ENCODE measurements at places on chromosomes 13 and 19.

GRCh38 chr13:41608111-41608838 lies 150.9 kb downstream of the RGCC start:
- H3K27me3 ChIP-seq, result no peaks in the 10 kb centered on the region
- peaks cover 9% of the 10 kb centered on the region for H3K36me3 ChIP-seq
- peaks cover 3% of the 10 kb centered on the region for H3K4me1 ChIP-seq
- H3K4me3 ChIP-seq, result no peak overlapping the region

GRCh38 chr13:111880185-111880584 lies 186.8 kb upstream of the SOX1 start:
- H3K27ac ChIP-seq, result no peak overlapping the region
- no peak for DNase-seq
- no peaks in the 10 kb centered on the region for H3K4me1 ChIP-seq
- H3K4me3 ChIP-seq, result no peak overlapping the region
- H3K27me3 ChIP-seq, result no peaks in the 10 kb centered on the region

GRCh38 chr13:38943231-38943630 lies 47.4 kb downstream of the STOML3 start:
- no peak for DNase-seq
- no peak overlapping the region for H3K4me3 ChIP-seq
- no peaks in the 10 kb centered on the region for H3K36me3 ChIP-seq
- no peaks in the 10 kb centered on the region for H3K4me1 ChIP-seq
- H3K27me3 ChIP-seq, result no peaks in the 10 kb centered on the region

DNA sequence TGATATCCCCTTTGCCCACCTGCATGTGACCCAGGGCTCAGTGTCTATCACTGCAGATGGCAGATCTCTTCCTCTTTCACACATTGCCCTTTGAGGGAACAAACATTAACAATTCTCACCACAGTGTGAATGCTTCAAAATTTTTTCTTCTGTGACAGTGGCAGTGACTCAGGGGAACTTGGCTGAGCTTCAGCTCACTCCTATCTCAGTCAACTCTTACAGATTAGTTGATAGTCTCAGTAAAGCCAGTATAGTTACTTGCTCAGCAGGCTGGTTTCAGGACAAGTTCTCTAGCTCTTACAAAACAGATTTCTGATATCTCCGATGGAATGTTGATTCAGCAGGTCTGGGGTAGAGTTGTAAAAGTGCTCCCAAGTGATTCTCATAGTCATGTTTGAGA lies 166.9 kb downstream of the DLEU7 start:
- H3K36me3 ChIP-seq, result no peaks in the 10 kb centered on the region
- no peak overlapping the region for H3K4me3 ChIP-seq
- H3K4me1 ChIP-seq, result no peaks in the 10 kb centered on the region
- DNase-seq, result no peak

DNA sequence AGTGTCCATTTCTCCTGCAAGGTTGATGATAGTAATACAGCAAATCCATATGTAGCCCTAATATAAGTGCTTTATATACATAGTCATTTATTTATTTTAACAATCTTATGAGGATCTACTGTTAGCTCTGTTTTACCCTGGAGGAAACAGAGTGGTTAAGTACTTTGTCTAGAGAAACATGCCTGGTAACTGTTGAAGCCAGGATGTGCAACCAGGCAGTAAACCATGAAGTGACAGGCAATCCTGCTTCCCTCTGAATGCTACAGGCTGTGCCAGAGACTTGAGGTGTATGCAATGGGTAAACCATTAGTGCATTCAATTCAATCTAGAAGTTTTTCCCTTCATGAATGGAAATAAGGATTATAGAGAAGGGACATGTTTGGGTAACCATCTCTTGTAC lies 911.0 kb downstream of the PCDH17 start:
- H3K4me1 ChIP-seq, result no peaks in the 10 kb centered on the region
- H3K27me3 ChIP-seq, result no peaks in the 10 kb centered on the region
- no peaks in the 10 kb centered on the region for H3K36me3 ChIP-seq
- no peak for DNase-seq

- H3K36me3 ChIP-seq, result peaks cover 89% of the 10 kb centered on the region
- H3K4me3 ChIP-seq, result no peak overlapping the region
- no peak for DNase-seq
- H3K4me1 ChIP-seq, result peaks cover 3% of the 10 kb centered on the region
- no peak overlapping the region for H3K27ac ChIP-seq
These were observed 15.2 kb upstream of the F2RL3 start for GRCh38 chr19:16873594-16873993.

DNA sequence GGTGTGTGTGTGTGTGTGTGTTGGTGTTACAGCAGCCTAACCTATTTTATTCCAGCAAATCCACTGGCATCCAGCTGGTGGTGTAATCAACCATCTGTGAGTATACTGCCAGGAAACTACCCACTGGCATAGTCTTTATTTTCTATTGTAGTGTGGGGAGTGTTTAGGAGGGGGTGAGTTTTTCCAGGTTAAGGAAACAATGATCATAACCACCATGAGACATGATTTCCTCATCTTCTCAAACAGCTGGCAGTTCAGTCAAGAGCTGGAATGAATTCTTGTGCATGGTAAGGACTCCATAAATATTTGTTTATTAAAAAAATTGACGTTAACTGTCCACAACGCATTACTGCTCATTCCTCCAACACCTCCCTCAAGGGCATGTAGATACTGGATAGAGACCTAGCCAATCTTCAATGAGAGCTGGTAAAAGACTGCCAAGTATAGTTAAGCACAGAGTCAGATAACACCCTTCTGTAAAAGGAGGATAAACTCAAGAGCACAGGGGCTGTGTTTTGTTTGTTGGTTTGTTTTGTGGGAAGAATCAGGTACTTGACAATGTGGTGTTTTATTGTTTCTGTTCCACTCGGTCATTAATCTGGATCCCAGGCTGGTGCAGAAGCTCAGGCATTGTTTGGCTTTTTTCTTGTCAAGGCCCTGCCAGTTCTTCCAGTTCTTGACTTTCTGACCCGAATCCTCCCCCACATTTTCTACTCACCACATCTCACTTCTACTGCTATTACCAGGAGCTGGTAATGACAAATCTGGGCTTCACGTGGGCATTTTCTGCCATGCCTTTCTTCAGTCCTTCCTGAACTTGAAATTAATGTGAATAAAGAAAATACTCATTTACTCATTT lies 31.6 kb upstream of the SLC46A3 start:
- DNase-seq, result no peak
- no peaks in the 10 kb centered on the region for H3K36me3 ChIP-seq
- no peaks in the 10 kb centered on the region for H3K4me1 ChIP-seq
- no peak overlapping the region for H3K27ac ChIP-seq
- no peaks in the 10 kb centered on the region for H3K27me3 ChIP-seq

GRCh38 chr19:54707962-54708361 lies 16.3 kb upstream of the KIR3DL3 start:
- no peak overlapping the region for H3K4me3 ChIP-seq
- no peaks in the 10 kb centered on the region for H3K4me1 ChIP-seq
- DNase-seq, result no peak
- H3K27me3 ChIP-seq, result no peaks in the 10 kb centered on the region
- no peak overlapping the region for H3K27ac ChIP-seq
- H3K36me3 ChIP-seq, result no peaks in the 10 kb centered on the region

- no peak for DNase-seq
- H3K4me1 ChIP-seq, result no peaks in the 10 kb centered on the region
- no peaks in the 10 kb centered on the region for H3K36me3 ChIP-seq
- no peak overlapping the region for H3K27ac ChIP-seq
- no peak overlapping the region for H3K4me3 ChIP-seq
These were observed 14.2 kb downstream of the ZAR1L start for GRCh38 chr13:32300920-32301319.

DNA sequence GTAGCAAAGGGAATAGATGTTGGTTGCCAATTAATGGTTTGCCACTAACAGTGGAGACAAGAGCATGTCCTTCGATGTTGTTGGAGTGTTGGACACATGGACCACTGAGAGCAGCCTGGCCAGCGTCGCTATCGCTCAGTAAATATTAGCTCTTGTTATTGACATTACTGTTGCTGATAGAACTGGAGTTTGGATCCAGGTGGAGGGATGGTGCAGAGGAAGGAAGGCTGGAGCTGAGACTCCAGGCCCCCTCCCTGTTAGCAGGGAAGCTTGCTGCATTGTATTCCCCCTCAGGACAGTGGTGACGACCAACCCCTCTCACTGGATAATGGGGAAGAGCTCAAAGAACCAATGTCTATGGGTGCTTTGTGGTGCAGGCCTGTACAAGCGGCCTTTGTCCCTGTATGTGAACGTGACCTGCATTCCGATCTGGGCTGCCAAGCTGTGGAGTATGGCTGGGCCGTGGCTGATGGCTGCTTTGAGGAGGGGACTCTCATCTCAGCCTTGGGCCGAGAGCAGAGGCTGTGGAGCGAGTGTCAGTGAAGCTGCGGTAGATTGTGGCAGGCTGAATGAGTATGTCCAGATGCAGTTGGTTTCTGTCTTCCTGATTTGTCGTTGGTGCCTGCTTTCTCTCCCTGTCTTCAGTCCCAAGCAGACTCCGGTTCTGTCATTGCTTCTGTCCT lies 7.0 kb downstream of the CLASRP start:
- peak overlapping the region; percentile 83 for H3K27ac ChIP-seq
- no peaks in the 10 kb centered on the region for H3K27me3 ChIP-seq
- no peak overlapping the region for H3K4me3 ChIP-seq
- H3K36me3 ChIP-seq, result peaks cover 47% of the 10 kb centered on the region
- peaks cover 37% of the 10 kb centered on the region for H3K4me1 ChIP-seq

DNA sequence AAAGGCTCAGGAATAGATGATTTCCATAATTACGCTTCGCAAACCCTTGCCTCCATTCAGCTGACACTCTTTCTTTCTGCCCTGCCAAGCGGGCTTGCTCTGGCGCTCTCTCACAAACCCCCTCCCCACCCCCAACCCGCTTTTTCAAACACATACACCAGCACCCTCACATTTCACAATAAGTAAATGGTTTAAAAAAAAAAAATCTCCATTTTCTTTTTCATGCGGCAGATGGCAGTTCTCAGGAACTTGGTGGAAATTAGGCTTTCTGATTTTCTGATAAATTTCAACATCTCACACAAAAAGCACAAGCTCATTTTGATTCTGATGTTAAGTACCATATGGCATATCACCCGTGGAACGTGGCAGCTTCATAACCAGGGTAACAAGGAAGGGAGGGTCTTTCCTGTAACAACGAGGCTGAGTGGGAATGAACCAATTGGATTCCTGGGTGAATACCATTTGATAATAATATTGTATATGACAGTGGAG lies 43.8 kb downstream of the C13orf42 start:
- no peak overlapping the region for H3K27ac ChIP-seq
- no peak overlapping the region for H3K4me3 ChIP-seq
- H3K27me3 ChIP-seq, result no peaks in the 10 kb centered on the region

DNA sequence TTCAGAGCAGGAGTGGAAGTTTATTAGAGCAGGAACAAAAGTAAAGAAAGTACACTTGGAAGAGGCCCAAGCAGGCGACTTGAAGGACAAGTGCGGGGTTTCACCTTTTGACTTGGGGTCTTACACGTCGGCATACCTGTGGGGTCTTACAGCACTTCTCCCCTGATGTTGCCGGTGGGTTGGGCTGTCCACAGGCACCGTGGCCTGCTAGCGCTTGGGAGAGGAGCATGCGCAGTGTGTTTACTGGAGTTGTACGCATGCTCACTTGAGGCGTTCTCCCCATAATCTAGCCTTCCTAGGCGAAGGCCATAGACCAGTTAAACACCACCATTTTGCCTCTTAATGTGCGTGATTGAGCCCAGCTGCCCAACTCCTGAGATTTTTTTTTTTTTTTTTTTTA lies 25.0 kb upstream of the PLEKHF1 start:
- no peak overlapping the region for H3K4me3 ChIP-seq
- no peaks in the 10 kb centered on the region for H3K36me3 ChIP-seq
- no peaks in the 10 kb centered on the region for H3K27me3 ChIP-seq
- DNase-seq, result no peak
- H3K4me1 ChIP-seq, result peaks cover 16% of the 10 kb centered on the region
- H3K27ac ChIP-seq, result no peak overlapping the region

GRCh38 chr19:17679526-17680229 lies 8.5 kb downstream of the UNC13A start:
- no peak for DNase-seq
- no peaks in the 10 kb centered on the region for H3K36me3 ChIP-seq
- H3K27me3 ChIP-seq, result no peaks in the 10 kb centered on the region
- H3K27ac ChIP-seq, result no peak overlapping the region
- peaks cover 18% of the 10 kb centered on the region for H3K4me1 ChIP-seq
- H3K4me3 ChIP-seq, result no peak overlapping the region

- no peak overlapping the region for H3K27ac ChIP-seq
- H3K27me3 ChIP-seq, result peaks cover 98% of the 10 kb centered on the region
- H3K4me3 ChIP-seq, result no peak overlapping the region
These were observed 3.1 kb downstream of the CDX2 start for GRCh38 chr13:27965740-27966640.

DNA sequence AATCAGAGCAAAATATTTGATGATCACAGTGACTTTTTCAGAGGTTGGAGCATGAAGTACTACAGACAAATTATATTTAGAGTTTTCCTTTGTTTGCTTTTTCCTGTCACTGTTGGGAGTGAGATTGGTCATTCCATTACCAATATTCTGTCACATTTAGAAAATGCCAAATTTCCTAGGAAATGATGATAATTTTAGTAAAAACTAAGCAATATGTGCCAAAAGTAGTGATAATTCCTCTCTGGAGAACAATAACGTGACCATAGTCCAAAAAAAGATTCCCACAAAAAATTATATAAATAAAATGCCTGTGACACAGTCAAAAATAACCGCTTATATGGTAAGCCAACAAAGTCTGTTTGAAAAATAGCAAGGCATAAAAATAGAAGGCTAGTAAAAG lies 2719.4 kb downstream of the PCDH9 start:
- no peak overlapping the region for H3K4me3 ChIP-seq
- no peak for DNase-seq
- H3K27ac ChIP-seq, result no peak overlapping the region

GRCh38 chr13:61756031-61756430 lies 340.4 kb upstream of the PCDH20 start:
- no peaks in the 10 kb centered on the region for H3K27me3 ChIP-seq
- H3K36me3 ChIP-seq, result no peaks in the 10 kb centered on the region
- H3K4me3 ChIP-seq, result no peak overlapping the region
- H3K27ac ChIP-seq, result no peak overlapping the region

DNA sequence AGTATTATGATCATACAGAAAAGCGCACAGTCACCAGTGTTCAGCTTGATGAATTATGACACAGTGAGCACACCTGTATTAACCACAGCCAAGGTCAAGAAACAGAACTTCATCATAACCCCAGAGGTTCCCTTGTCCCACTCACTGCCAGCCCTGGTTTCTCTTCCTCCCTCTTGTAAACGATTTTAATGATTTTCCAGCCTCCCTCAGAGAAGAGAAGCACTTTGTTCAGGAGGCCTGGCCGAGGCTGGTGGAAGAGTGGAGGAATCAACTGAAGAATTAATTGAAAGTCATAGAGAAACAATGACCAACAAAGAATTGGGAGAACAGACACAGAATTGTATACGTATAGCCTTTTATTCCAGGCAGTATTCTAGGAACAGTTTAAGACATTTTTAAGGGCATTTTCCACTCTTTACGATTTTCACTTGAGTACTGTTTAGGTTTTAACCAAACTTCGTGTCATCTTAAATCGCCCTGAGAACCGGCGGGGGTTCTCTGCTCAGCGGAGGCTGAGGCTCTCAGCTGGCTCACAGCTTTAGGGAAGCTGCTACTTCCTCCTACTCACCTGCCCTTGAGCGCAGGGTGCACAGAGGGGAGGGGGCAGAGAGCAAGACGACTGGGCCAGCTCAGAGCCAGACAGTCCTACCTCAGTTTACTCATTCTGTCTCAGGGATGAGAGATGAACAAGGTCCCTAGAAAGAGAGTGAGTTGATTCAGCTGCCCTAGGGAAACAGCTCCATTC lies 108.6 kb downstream of the AKAP11 start:
- H3K27ac ChIP-seq, result no peak overlapping the region
- H3K36me3 ChIP-seq, result no peaks in the 10 kb centered on the region
- no peaks in the 10 kb centered on the region for H3K27me3 ChIP-seq
- no peaks in the 10 kb centered on the region for H3K4me1 ChIP-seq
- DNase-seq, result no peak

- no peaks in the 10 kb centered on the region for H3K27me3 ChIP-seq
- H3K4me3 ChIP-seq, result no peak overlapping the region
- no peaks in the 10 kb centered on the region for H3K36me3 ChIP-seq
- no peak for DNase-seq
- no peaks in the 10 kb centered on the region for H3K4me1 ChIP-seq
These were observed 135.7 kb downstream of the LMO7 start for GRCh38 chr13:75771818-75772217.

Measured in spinal cord (tissue), 10 donors.